ENCODE measurements at places on chromosomes 2 and 18.

DNA sequence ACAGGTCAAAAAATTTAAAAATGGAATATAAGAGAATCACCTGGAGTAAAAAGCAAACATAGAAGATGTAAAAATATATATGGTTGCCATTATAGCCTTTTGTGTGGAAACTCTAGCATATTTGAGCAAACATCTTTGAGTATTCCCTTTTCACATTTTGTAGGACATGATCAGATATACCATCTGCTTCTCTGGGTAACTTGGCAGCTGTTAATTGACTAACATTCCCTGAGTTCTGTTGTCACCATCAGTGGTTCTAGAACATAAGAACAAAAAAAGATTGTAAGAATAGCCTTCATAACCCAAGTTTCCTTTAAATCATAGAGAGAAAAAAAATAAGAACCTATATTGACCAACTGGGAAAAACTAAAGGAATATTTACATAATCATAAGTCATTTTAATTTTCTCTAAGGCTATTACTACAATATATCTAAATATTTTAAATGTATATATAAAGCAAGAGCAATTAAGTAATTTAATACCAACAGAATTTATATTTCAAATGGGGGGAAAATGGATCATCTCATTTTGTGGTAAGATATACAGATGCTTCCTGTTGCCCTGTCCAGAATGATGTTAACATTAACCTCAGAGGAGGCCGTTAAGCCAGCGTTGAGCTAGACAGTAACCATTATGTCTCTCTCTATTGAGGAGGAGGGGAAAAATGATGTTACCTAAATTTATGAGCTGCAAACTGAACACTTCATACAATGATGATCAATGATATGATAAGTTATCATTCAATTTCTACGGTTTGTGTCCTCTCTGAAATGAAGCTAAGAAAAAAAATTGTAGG lies 9.8 kb upstream of the INO80D start:
- no peak for DNase-seq

DNA sequence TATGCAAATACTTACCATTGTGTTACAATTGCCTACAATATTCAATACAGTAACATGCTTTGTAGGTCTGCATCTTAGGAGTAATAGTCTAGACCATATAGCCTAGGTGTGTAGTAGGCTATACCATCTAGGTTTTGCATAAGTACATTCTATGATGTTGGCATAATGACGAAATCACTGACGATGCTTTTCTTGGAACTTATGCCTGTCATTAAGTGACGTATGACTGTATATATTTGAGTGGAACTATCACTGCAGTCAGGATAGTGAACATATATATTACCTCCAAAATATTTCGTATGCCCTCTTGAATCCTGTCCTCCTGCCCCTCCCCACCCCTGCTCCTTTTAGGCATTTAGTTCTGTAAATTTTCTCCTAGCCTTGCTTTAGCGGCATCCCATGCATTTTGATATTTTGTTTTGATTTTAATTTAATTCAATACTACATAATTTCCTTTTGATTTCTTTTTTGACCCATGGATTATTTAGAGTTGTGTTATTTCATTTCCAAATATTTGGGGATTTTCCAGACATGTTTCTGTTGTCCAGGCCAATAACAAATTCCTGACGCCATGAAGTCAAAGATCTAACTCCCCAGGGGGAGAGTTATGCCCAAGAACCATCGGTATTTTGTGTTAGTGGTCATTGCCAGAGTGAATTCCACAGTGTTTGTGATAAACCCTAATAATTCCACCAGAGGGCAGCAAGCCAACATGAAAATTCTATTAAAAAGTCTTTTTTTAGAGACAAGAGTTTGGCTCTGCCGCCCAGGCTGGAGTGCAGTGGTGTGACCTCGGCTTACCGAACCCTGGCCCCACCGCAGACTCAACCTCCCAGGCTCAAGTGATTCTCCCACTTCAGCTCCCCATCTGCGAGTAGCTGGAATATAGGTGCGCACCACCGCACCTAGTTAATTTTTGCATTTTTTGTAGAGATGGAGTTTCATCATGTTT lies 24.2 kb upstream of the CASP8 start:
- no peak for DNase-seq

DNA sequence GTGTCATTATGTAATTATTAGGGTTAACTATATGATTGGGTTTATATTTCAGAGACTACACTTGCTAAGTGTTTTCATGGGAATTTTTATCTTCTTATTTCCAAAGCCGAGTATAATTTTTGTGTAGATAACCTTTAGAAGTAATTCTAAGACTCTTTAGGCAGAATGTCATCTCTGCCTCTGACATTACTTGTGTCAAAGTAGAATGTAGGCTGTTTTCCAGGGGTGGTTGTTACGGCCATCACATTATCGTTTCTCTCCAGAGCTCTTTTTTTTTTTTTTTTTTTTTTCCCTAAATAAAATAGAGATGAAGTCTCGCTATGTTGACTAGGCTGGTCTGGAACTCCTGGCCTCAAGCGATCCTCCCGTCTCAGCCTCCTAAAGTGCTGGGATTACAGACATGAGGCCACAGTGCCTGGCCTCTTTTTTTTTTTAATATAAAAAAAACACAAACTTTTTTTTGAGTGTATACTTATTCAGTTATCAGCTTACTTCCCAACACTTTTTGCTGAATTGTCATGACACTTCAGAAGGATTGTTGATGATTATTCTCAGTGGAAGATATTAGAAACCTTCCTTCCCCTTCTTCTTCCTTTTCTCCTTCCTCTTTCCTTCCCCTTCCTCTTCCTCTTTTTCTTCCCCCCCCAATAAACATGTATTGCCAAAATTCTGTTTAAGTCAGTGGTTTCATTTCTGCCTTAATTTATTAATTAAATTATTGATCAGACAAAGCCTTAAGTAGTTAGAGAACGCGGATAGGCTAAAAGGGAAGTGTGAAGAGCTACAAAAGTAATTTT lies 2.3 kb downstream of the PIKFYVE start:
- DNase-seq, result no peak

DNA sequence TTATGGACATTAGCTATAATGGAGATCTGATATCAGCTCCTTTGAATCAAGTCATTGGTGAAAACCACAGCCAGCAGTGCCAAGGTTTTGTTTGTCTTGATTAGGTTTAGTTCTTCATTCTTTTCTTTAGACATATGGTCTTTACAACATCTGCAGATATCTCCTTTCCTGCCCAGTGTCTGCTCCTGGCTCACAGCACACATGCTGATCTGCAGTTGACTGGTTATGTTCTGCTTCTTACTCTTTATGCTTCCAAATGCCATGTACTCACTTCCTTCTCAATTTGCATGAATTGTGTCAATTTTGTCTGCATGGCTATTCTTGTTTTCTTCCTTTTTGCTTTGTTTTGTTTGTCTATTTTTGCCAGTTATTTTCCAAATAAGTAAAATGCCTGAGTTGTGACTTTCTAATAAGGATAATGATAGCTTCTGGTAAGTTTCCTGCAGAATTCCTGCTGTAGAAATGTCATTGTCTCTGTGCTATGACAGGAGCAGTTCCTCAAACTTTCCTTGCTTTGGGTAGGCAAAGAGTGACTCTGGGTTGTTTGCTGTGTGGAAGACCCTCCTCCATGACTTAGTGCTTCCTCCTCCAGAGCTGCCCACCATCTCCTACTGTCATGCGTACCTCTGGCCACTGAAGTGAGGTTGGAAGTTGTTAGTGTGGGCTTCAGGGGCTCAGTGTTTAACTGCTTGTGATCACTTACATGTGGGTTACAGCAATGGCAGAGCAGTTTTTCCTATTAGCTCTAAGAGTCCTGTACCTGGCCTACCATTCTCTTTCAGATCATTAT lies 8.2 kb downstream of the ARHGAP25 start:
- DNase-seq, result no peak

DNA sequence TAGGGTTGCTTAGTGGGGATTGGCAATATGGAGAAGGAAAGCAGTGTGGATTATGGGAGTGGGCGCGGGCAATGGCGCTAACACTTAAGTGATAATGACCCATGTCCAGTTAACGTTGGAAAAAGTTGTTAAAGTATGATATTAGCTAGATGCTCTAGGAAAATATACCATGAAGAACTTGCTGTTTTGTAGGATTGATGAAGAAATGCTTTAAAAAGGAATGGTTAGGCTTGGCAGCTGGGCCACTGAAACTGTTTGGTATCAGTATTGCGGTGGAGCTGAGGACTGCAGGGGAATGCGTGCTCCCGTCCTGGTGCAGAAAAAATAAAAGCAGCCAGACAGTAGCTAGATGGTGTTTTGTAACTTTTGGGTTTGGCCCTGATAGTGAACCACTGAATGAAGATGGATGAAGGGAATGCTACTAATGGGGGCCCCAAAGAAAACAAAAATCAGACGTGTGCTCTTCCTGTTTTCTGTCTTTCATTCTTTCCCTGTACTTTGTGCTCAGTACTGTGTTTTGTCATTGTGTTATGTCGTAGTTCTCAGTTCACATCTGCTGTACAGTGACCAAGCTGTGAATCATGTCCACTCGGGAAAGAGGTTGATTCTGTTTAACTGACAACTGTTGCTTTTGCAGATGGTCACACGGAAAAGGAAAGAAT lies 999 bp downstream of the INSIG2 start:
- DNase-seq, result no peak

DNA sequence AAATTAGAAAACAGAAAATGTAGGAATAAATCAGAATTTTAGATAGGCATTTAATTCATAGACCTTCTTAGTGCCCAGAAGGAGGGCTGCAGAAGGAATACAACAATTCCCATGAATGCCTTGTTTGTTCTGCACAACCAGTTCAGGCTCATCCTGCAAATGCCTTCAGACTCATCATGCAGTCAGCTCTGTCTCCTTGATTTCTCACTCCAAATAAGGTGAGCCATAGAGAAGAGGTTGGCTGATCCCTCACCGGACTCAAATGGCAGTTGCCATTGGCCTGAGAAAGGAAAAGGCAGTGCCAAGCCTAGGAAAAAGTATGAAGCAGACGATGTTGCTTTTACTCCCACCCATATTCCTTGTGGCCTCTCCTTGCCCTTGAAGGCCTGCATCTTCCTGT lies 50.3 kb downstream of the DSC3 start:
- DNase-seq, result no peak

GRCh38 chr2:118013221-118013723 lies 598 bp downstream of the CCDC93 start:
- DNase-seq, result no peak

GRCh38 chr18:75937306-75937705 lies 509.8 kb upstream of the SMIM21 start:
- no peak for DNase-seq

- DNase-seq, result no peak
Observed at GRCh38 chr2:52107124-52107523, 1075.2 kb upstream of the NRXN1 start.

GRCh38 chr2:72080286-72081145 lies 67.1 kb downstream of the CYP26B1 start:
- no peak for DNase-seq
